ENCODE measurements at places on chromosomes 13 and 19. TPM values are rescaled to one million over a fixed set of nuclear protein-coding genes. Genes with fewer than 3 reads are reported as not detected.

Gene FUZ
- 9.8 TPM for total RNA-seq

Gene ZNF527
- total RNA-seq = 20.9 TPM

Gene PBX4
- total RNA-seq = 8.6 TPM

Gene FOSB
- 0.49 TPM for total RNA-seq

Gene PRKD2
- 8.9 TPM for total RNA-seq

Gene NCAN
- total RNA-seq = 238 TPM

Gene C1QTNF9
- not detected for total RNA-seq

Gene OR7A5
- total RNA-seq = not detected

Gene ZNF440
- 14.3 TPM for total RNA-seq

Gene OR7D2
- total RNA-seq = under 0.01 TPM

Gene RPL36
- total RNA-seq = 201 TPM

Gene ZNF665
- 2.7 TPM for total RNA-seq

Gene ZNF506
- total RNA-seq = 45.7 TPM

Measured in temporal lobe (tissue), 4 donors.